ENCODE measurements at places on chromosomes 4 and X.

- H3K36me3 ChIP-seq: no peaks in the 10 kb centered on the region
- no peak overlapping the region for H3K4me3 ChIP-seq
- DNase-seq: peak; percentile 74
- peaks cover 12% of the 10 kb centered on the region for H3K4me1 ChIP-seq
- no peaks in the 10 kb centered on the region for H3K27me3 ChIP-seq
Measured at GRCh38 chrX:3161681-3162080, 120.4 kb downstream of the ARSF start.

DNA sequence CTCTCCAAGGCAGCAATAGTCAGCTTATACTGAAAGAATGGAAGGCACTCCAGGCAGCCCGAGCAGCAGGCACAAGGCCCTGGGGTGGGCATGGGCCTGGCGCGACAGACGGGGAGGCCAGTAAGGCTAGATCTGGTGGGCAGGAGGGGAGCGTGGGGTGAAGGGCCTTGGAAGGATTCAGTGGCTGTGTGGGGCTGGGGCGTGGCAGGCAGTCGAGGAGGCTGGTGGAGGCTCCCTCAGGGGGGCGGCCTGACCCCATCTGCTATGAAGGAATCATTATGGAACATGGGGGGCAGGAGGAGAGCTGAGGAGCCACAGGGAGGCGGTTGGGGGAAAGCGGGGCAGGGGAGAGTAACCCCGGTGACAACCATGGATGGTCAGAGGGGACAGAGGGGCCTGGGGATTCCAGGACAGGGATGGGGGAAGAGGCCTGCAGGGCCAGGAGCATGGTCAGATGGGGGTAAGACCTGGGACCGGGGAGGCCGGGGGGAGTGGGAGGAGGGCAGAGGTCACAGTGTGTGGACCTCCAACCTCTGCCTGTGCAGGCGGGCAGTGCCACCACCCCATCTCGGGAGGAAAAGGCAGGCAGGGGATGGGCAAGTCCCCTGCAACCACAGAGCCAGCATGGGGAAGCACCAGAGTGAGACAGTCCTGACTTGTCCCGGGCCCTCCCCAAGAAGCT is 70.3 kb downstream of the ACOX3 start:
- H3K4me1 ChIP-seq: no peaks in the 10 kb centered on the region
- no peak overlapping the region for H3K4me3 ChIP-seq
- no peaks in the 10 kb centered on the region for H3K36me3 ChIP-seq
- H3K27ac ChIP-seq: no peak overlapping the region
- no peaks in the 10 kb centered on the region for H3K27me3 ChIP-seq

DNA sequence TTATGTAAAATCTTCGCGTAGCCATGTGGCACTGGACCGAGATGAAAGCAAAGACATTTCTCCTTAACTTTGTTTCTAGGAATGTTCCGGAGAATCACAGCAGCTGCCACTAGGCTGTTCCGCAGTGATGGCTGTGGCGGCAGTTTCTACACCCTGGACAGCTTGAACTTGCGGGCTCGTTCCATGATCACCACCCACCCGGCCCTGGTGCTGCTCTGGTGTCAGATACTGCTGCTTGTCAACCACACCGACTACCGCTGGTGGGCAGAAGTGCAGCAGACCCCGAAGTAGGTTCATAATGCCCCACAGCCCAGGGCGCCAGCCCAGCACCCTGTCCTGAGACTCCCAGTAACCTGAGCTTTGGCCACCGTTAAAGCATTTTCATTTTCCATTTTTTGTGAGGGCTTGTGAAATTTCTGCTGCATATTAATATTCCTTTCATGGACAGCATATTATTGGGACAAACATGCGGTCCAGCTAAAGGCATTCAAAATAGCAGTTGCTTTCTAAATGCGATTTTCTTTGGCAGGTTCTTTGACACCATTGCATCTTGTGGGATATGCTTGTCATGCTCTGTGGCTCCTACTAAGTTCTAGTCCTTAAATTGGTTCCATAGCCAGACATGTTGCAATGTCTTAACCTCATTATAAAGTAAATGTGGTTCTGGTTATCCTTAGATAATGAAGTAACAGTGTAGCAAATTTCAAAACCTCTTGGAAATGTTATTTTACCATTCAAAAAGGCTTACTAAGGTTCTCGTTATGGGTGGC is 49.1 kb upstream of the MSANTD1 start:
- 0 out of 2 replicates have a peak overlapping the region, but pooled peaks have one; percentile 15 for H3K27ac ChIP-seq
- no peaks in the 10 kb centered on the region for H3K36me3 ChIP-seq
- peak; percentile 65 for DNase-seq
- no peak overlapping the region for H3K4me3 ChIP-seq
- peaks cover 24% of the 10 kb centered on the region for H3K4me1 ChIP-seq
- H3K27me3 ChIP-seq: no peaks in the 10 kb centered on the region

- peak; percentile 81 for DNase-seq
- H3K27ac ChIP-seq: peak overlapping the region; percentile 82
- H3K4me1 ChIP-seq: peaks cover 21% of the 10 kb centered on the region
- no peaks in the 10 kb centered on the region for H3K27me3 ChIP-seq
- no peaks in the 10 kb centered on the region for H3K36me3 ChIP-seq
Measured at GRCh38 chrX:121308276-121308805, 260.9 kb downstream of the GLUD2 start.

- H3K4me3 ChIP-seq: no peak overlapping the region
- H3K27ac ChIP-seq: no peak overlapping the region
- no peak for DNase-seq
Measured at GRCh38 chrX:122363112-122363795, 820.8 kb upstream of the GRIA3 start.

DNA sequence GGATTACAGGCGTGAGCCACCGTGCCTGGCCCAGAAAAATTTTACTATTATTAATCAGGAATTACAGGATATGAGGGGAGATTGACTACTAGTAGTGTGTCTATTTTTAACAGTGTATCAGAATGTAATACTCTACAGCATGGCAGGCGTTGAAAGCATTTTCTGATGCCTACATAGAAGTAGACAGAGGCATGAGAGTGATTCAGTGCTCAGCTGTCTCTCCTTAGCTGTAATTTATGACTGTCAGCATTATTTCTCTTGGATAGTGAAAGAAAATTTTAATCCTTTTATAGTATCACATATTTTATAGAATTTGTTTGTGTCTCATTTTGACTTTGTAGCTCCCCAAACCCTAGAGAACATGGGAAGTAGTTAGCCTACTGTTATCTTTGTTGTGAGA is 20.7 kb downstream of the ARHGAP24 start:
- DNase-seq: peak; percentile 33
- H3K4me1 ChIP-seq: peaks cover 51% of the 10 kb centered on the region
- no peaks in the 10 kb centered on the region for H3K36me3 ChIP-seq
- peak overlapping the region; percentile 78 for H3K27ac ChIP-seq

- no peaks in the 10 kb centered on the region for H3K4me1 ChIP-seq
- H3K36me3 ChIP-seq: no peaks in the 10 kb centered on the region
- H3K27ac ChIP-seq: no peak overlapping the region
- no peak for DNase-seq
- H3K27me3 ChIP-seq: no peaks in the 10 kb centered on the region
Measured at GRCh38 chrX:150146271-150146896, 208.1 kb upstream of the EOLA2 start.

- H3K4me3 ChIP-seq: no peak overlapping the region
- H3K27ac ChIP-seq: no peak overlapping the region
- H3K27me3 ChIP-seq: no peaks in the 10 kb centered on the region
Measured at GRCh38 chr4:78166622-78167021, 109.5 kb downstream of the FRAS1 start.

- H3K36me3 ChIP-seq: no peaks in the 10 kb centered on the region
- H3K4me1 ChIP-seq: peaks cover 11% of the 10 kb centered on the region
- no peaks in the 10 kb centered on the region for H3K27me3 ChIP-seq
- H3K4me3 ChIP-seq: no peak overlapping the region
Measured at GRCh38 chr4:40118861-40119260, 62.2 kb downstream of the N4BP2 start.

DNA sequence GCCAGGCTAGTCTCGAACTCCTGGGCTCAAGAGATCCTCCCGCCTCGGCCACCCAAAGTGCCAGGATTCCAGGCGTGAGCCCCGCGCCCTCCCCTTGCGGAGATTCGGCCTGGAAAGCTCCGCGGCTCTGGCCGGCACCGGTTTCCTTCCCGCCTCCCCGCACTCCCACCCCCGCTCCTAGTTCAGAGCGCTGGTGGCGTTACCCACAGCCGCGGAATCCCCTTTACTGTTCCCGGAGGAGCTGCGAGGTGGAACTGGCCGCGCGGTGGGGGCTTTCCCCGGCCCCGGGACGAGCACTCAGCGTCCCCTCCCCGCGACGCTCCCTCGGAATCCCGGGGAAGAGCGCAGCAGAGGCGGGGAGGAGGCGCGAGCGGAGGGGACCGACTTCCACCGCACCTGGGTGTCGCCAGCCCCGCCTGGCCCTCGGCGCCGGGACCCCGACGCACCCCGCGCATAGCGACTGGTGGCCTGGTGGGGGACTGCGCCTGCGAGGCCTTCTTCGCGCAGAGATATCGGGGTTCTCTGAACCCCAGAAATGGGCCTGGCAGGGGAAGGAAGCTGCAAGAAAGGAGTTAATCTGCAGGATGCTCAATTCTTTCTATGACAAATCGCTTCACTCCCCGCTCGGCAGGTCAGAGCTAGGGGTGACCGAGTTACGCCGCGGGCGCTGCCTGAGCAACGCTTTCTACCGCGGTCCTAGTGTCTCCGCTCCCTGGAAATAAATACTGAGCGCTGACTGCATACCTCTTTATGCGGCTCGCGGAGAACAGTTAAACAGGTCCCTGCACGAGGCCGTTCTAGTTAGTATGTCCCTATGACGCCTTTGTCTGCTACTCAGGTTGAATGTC is 14.6 kb upstream of the SLC25A4 start:
- H3K27ac ChIP-seq: no peak overlapping the region
- no peaks in the 10 kb centered on the region for H3K4me1 ChIP-seq
- peak; percentile 53 for DNase-seq
- no peaks in the 10 kb centered on the region for H3K36me3 ChIP-seq

DNA sequence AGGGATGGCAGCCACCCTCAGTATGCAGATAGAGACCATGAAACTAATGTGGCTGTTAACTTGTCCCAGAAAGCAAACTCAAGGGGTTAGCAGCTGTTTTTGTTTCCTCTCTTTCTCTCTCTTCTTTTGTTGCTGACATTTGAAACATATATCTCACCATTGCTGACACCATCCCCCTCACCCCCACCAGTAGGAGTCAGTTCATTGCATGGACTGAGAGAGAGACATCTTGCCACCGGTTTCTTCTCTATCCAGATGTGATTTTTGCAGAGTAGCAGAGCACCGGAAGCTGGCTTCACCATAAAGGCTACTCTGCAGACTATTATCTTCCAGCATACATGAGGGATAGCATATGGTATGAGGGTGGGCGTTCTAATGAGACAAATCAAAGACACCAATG is 177.1 kb upstream of the FRG1 start:
- no peaks in the 10 kb centered on the region for H3K36me3 ChIP-seq
- H3K4me1 ChIP-seq: no peaks in the 10 kb centered on the region
- H3K4me3 ChIP-seq: no peak overlapping the region
- H3K27ac ChIP-seq: no peak overlapping the region
- H3K27me3 ChIP-seq: no peaks in the 10 kb centered on the region
- DNase-seq: no peak
